GM23248 (cell line): ENCODE measurements at places on chromosomes 11 and 22. TPM values are rescaled to one million over a fixed set of nuclear protein-coding genes. Genes with fewer than 3 reads are reported as not detected.
A peak's percentile ranks its signal among the peaks of the same experiment; 100 is the strongest.

The RTN4RL2 gene
- 0.32 TPM in 1 of 2 replicates, not detected in the other for total RNA-seq

The SLC43A1 gene
- 6.2 and 9.3 TPM in 2 replicates for total RNA-seq

The CHCHD10 gene
- total RNA-seq, result 1.6 TPM in 1 of 2 replicates, not detected in the other

DNA sequence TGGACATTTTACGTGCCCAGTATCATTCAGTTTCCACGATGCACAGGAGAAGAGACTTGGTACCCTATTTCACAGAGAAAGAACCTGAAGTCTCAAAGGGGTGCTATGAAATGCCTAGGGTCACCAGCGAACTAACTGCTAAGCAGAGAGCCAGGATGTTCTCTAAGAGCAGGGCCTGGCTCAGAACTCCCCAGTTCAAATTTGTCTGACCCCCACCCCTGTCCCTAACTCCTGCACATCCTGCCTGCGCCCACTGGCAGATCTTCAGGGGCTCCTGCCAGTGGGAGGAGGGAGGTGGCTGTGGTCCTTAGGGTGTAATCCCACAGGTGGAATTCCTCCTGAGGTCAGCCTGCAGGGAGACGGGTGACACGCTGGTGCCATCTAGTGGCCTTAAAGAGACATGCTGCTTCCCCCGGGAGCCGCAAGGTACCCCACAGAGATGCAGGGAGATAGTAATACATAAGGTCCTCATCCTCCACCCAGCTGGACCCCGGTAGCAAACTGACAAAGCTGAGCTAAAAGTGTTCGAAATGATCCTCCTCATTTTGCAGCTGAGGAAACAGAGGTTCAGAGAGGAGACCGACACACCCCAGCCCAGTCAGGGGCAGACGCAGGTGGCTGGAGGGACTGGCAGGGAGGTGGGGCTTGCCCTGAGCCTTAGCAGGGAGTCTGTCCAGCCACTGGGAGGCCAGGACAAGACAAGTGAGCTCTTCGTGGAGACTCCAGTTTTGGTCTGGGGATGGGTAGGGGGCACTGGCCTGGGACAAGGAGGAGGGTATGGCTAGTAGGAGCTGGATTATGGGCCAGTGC lies 34.1 kb downstream of the MB start:
- peak; percentile 70 for DNase-seq

GRCh38 chr11:71245601-71246391 lies 6.6 kb downstream of the SHANK2 start:
- DNase-seq, result no peak

DNA sequence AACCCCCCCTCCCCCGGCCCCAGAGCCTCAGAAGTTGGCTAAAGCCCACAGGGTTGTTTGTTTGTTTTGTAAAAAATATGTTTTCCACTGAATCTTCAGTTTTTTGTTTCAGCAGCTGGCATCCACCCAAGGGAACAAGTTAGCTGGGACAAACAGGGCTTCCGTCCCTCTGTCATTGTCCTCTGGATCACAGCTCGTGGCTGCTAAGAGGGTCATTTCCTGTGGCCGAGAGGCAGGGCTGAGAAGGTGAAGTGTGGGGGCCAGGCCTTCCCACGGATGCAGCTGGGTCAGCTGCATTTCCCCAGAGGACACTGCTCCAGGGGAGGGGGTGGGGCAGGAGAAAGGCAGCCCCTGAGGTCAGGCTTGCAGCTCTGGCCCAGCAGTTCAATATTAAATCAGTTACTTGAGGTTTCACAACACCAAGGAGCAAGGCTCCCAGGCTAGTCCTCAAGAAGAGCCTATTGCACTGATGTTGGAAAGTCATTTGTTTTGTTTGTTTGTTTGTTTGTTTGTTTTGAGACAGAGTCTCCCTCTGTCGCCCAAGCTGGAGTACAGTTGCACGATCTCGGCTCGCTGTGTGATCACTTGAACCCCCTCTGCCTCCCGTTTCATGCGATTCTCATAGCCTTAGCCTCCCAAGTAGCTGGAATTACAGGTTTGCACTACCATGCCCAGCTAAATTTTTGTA lies 34.4 kb upstream of the SMTN start:
- no peak for DNase-seq

- peak; percentile 14 for DNase-seq
Measured at GRCh38 chr11:20058749-20059458, 101.4 kb downstream of the DBX1 start.

GRCh38 chr11:64285885-64286800 lies 495 bp downstream of the GPR137 start:
- DNase-seq, result peak; percentile 29

DNA sequence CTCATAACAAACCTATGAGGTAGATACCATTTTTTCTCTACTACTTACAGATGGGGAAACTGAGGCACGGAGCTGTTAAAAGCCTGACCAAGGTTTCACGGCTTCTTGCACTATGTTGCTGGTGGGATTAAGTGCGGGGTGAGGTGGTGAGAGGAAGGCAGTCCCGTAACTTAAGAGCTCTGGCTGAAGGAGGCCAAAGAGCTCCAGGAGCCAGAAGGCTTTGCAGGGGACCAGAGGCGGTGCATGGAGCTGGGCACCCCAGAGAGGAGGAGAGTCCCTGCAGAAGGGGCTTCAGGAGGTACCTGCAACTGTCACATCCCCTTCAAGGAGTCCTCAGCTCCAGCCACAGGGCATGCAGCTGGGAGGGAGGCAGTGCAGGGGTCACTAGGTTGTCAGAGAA lies 4.1 kb downstream of the CHRM4 start:
- DNase-seq, result no peak
